ENCODE measurements at places on chromosomes 6 and 20. TPM values are rescaled to one million over a fixed set of nuclear protein-coding genes. Genes with fewer than 3 reads are reported as not detected.

Gene SUPT3H
- 6.8 TPM for total RNA-seq

DNA sequence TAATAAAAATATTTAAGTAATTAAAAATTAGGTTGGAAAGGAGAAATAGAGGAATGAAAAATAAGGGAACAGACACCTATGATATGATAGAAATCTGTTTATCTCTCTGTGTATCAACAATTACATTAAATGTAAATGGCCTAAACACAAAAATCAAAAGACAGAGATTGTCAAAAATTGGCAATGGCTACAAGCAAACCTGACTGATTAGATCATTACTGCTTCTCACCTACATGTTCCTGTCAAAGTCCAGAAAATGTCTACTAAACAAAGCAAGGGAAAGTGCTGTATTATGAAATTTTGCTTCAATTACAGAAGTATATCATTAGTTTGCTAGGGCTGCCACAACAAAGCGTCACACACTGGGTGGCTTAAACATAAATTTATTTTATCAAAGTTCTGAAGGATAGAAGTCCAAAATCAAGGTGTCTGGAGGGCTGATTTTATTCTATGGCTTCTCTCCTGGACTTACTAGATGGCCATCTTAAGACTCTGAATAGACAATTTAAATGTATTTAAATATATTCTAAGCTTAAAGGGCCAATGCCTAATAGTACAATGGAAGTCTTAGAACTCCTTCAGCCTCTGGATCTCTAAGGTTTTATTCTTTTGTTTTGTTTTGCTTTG, 6.3 kb downstream of the ME1 start:
- no peak for DNase-seq

Gene GSTA2
- total RNA-seq: not detected

DNA sequence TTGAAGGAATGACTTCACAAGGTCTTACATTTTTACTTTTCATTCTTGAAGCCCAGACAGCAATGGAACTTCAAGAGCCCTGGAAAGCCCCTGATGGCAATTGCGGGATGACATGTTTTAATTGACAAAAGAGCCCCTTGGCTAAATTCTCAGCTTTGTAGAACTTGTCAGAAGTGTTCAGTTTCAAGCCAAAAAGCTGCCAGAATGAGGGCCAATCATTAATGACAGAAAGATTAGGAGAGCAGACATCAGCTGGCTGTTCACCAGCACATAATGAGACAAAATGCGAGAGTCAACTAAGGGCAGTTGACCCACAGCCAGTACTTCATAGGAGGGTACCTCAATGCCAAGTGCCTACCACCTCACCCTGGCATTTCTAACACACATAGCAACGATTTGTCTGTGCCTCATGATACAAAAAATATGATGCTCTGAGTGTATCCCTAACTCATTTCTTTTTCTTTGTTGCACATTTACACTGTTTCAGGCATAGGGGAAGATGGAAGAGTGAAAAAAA, 243.1 kb downstream of the MYLK4 start:
- DNase-seq: no peak

- DNase-seq: no peak
These were observed 387.1 kb upstream of the JARID2 start for GRCh38 chr6:14858808-14859207.

GRCh38 chr20:47686545-47686944, 98.7 kb downstream of the SULF2 start:
- peak; percentile 73 for DNase-seq

- no peak for DNase-seq
These were observed 70.9 kb downstream of the MAN1A1 start for GRCh38 chr6:119278625-119279024.

GRCh38 chr20:36792422-36792821, 18.9 kb upstream of the DSN1 start:
- DNase-seq: peak; percentile 83

DNA sequence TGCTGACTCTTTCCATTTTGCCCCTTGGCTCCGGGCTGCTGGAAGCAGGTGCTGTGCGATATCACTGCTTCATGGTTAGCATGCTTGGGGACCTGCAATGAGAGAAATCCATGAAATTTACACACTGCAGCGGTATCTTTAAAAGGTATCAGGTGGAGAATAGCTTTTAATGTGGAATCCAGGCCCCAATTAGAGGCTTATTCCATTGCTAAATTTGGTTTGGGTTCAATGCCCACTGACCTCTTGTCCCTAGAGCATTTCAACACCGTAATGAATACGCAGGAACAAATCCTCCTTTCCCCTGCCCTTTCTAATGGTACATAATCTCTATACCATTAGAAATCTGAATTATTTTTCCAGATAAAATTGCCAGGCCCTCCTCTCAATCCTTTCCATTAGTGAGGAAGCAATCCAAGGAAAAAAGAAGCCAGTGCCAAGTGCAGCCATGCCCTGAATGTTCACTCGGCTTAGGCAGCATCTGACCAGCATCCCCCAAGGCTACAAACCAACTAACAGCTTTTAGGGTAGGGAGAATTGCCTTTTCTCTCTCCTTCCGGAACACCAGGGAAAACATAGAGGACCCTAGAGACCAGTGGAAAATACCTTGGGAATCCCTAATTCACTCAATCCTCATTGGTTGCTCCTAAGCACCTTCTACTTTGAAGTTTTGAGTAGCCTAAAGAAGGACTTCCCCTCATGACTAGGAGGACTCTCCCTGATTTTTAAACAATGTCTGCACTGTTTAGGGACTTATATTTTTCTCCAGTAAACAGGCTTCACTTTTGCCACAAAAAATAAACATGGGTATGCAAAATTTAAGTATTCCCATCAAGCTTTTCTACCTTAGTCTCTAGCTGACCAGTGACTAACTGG, 143.1 kb downstream of the QRSL1 start:
- no peak for DNase-seq

Gene RAMACL
- 2.4 TPM for total RNA-seq

GRCh38 chr6:39938773-39939654, 4.8 kb upstream of the MOCS1 start:
- DNase-seq: no peak

DNA sequence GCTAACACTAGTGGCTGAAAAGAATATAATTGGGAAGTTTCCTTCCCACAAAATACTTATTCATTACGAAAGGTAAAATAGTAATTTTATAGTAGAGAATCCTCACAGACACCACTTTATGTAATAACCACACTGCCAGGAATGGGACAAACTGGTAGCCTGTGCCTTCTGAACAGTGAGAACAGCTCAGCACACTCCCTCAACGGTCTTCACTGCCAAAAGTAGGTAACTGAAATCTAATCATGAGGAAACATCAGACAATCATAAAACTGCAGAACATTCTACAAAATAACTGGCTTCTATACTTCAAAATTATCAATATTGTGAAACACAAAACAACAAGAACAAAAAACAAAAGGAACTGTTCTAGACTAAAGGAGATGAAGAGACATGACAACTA, 44.1 kb downstream of the NUP153 start:
- no peak for DNase-seq

- DNase-seq: peak; percentile 92
These were observed 164.8 kb downstream of the BACH2 start for GRCh38 chr6:90131614-90132423.

Data from aorta (tissue), 5 donors.